ENCODE measurements at places on chromosomes 12 and 14.

- no peak for DNase-seq
Measured at GRCh38 chr12:26113853-26114719, 10.8 kb downstream of the BHLHE41 start.

DNA sequence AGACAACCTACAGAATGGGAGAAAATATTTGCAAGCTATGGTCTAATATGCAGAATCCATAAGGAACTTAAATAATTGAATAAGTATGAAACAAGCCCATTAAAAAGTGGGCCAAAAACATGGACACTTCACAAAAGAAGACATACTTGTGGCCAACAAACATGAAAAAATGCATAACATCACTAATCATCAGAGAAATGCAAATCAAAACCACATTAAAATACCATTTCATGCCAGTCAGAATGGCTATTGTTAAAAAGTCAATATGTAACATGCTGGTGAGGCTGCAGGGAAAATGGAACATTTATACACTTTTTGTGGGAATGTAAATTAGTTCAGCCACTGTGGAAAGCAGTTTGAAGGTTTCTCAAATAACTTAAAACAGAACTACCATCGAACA lies 945.4 kb upstream of the FLRT2 start:
- no peak for DNase-seq

DNA sequence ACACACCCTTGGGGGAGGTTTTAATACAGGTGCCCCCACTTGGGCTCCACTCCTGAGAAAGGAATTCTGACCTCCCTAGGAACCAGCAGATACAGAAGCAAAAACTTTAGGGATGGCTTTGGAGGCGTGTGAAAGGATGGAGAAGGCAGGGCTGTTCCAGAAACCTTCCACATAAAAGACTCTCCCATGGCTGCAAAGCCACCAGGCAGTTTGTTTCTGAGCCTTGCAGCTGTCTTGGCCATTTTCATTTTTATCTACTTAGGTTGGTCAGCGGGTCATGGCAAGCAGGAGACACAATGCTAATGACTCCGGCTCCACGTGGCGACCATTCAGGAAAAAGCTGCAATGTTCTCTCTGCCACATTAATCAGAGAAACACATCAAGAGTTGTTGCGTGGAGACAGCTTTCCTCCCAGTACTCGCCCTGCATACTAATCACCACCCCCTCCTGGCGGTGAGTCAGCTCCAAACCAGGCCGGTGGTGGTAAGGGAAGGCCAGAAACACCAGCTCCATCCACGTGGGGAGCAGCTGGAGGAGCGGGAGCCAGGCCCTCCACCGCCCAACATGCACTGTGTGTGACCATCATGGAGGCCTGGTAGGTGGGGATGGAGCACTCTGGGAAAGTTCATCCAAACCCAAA lies 30.9 kb upstream of the IRF2BPL start:
- no peak for DNase-seq

GRCh38 chr12:67621926-67622325 lies 26.6 kb upstream of the DYRK2 start:
- DNase-seq: no peak

- DNase-seq: no peak
Measured at GRCh38 chr12:54195080-54195736, 6.4 kb upstream of the SMUG1 start.

DNA sequence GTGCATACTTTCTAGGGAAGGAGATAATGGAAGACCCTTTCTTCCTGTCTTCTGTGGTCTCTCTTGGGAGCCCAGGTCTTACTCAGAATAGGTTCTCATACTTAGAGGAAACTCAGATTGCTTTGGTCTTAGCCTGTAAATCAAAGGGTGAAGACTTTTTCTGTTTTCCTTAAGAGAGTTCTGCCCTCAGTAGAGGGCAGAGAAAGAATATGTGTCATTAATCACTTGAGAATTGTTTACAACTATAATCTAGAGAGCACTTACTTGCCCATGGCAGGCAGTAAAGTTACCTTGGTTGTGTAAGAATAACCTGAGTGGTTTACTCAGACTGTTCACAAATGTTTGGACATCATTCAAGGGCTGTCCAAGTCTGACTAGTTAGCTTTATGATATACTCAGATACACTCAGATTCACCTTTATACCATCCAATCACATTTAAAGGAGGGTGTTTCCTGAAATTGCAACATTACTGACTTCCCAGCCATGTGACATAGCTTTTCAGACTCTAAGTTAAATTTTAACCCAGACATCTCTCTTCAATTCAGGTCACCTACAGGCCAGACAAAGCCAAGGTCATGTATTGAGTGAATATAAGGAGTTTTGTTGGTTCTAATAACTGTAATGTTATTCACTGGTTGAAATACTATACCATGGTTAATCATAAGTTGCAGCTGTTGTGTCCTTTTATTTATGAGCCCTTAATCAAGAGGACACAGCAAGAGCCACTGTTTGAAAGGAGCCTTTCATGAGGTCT lies 372.2 kb downstream of the RAD51B start:
- DNase-seq: no peak

DNA sequence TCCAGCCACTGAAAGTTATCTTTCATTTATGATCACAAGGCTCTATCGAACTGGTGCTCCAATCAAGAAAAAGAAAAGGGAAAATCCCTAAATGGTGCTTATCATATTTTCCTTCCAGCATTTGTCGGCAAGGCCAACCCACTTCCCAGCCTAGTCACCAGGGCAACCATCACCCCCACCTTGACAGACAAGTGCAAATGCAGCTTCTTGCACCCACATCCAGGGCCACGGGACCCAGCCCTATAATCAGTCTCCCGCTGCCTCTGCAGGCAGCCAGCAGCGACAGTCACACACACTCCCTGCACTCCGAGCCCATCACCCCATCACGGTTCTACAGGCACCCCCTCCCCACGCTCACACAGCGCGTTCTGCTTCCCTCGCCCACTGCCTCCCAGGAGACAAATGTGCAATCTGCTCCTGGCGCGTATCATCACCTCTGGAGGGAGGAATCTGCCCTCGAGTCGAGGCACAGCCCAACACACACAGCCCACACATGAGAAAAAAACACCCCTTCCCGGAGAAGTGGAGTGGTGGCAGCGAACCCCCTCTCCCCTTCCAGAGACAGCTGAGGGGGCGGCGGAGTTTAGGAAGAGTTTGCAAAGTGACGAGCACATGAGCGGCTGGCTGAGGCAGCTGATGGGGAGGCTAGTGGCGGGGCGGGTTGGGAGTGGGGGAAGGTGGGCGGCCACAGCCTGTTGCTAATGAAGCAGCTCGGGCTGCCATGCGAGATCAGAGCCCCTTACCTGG lies 9.3 kb upstream of the PPP4R4 start:
- no peak for DNase-seq

- no peak for DNase-seq
Measured at GRCh38 chr12:121325922-121326396, 26.3 kb downstream of the ANAPC5 start.

DNA sequence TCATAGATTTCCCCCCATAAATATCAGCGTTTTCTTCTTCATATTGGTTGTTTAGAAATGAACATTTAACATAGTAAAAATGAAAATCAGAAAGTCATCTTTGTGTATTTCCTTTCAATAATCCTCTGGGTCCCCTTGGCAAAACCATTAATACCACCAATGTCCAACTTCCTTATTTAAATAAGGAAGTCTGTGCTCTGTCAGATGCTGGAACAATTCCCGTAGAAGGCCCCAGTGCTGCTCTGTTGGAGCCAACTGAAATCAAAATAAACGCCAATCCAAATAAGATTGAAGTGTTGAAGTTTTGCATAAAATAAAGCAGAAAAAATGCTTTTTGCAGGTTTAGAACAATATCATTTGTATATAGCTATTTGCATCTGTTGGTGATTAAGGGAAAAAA lies 93.1 kb downstream of the PPM1H start:
- DNase-seq: no peak

DNA sequence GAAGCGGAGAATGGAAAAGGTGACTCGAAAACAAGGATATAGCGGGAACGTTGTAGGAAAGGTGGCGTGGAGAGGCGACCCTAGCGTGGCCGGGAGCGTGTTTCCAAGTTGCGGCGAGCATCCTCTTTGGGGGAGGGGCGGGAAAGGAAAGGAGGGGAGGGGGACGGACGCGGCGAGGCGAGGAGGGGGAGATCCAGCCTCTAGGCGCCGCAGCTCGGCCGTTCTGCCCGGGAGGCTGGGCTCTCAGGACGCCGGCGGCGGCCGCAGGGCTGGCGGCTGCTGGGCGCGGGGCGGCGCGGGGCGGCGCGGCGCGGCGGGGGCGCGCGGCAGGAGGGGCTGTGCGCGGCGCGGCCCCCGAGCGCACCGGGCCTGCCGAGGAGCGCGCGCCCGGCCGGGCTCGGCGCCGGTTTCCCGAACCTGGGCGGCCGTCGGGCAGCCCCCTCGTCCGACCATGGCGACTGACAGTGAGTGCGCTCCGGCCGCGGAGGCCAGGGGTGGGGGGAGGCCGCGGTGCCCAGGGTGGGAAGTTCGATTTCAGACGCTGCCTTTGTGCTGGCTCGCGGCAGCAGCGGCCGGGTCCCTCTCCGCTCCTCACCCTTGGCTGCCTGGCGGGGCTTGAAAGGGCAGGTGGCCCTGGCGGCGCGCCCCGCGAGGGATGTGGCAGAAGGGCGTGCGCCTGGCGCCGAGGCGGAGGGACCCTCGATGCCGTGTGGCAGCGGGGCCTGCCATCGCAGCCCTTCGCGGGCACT lies 50.3 kb downstream of the SNAPC1 start:
- no peak for DNase-seq

DNA sequence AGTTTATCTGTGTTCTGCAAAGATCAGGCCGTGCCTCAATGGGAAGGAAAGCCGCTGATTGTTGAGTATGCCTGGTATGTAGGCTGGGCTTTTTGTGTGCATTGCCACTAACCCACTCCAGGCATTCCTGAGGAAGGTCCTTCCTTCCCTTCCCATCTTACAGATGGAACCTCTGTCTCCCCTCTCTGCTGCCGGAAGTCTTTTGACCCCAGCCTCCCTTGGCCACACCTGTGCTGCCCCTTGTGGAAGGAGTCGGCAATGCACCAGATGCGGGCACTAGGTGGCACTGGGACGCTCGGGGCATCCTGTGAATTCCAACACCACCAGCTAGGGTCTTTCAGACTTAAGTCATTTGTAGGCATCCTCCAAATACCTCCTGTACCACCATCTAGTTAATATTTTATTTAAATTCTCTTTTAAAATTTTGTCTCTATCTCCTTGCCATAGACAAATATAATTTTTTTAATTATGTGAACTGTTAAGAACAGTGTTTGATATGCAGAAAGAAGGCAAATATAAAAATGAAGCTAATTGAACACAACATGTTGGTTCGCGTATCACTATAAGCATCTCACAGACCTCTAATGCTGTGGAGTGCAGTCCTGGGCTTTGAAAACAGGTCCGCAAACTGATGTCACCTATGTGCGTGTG lies 99.6 kb downstream of the RIN3 start:
- DNase-seq: no peak

DNA sequence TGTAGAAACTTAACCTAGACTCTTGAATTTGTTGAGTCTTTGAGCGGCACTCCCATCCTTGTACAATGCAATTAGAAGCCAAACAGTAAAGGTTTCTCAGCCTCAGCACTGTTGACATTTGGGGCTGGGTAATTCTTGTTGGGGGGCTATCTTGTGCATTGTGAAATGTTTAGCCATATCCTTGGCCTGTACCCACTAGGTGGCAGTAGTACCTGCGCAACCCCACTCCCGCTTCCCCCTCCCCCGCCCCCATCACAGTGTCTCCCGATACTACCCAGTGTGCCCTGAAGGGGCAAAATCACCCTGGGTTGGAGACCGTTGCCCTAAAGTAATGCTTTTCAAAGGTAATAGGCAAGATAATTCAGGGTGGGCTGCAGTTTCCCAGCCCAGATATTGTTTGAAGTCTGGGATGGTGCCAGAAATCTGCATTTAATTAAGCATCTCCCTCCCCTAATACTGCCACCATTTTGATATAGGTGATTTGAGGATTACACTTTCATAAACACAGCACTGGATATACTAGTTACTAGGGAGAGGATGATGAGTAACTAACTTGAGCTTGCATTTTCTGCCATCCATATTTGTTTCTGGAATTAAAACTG lies 1.8 kb downstream of the COX6A1 start:
- peak; percentile 49 for DNase-seq

- DNase-seq: no peak
Measured at GRCh38 chr12:103897316-103897715, 32.9 kb upstream of the HSP90B1 start.

GRCh38 chr12:54298904-54299303 lies 1.9 kb downstream of the NFE2 start:
- DNase-seq: no peak

DNA sequence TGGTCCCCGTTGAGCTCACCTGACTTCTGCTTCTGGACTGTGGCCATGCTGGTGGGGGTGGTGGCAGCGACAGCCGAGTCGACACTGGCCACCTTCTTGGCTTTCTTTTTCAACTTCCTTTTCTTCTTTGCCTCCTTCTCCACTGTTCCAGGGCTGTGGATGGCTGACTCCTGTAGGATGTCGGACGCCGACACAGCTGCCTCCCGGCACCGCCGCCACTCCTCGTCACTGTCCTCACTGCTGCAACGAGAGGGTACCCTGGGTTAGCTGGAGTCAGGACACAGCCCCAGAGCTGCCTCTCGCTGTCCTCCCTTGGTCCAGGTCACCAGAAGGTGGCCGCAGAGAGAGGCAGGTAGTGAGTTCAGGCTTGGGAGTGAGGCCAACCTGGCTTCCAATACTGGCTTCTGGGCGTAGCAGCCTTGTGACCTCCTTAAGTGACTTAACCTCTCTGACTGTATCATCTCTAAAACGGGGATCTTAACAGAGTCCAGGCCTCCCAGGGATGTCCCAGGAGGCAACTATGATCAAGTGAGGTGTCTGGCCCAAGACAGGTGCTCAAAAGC lies 12.0 kb downstream of the C12orf43 start:
- no peak for DNase-seq

- no peak for DNase-seq
Measured at GRCh38 chr14:100634026-100634425, 46.8 kb upstream of the BEGAIN start.

DNA sequence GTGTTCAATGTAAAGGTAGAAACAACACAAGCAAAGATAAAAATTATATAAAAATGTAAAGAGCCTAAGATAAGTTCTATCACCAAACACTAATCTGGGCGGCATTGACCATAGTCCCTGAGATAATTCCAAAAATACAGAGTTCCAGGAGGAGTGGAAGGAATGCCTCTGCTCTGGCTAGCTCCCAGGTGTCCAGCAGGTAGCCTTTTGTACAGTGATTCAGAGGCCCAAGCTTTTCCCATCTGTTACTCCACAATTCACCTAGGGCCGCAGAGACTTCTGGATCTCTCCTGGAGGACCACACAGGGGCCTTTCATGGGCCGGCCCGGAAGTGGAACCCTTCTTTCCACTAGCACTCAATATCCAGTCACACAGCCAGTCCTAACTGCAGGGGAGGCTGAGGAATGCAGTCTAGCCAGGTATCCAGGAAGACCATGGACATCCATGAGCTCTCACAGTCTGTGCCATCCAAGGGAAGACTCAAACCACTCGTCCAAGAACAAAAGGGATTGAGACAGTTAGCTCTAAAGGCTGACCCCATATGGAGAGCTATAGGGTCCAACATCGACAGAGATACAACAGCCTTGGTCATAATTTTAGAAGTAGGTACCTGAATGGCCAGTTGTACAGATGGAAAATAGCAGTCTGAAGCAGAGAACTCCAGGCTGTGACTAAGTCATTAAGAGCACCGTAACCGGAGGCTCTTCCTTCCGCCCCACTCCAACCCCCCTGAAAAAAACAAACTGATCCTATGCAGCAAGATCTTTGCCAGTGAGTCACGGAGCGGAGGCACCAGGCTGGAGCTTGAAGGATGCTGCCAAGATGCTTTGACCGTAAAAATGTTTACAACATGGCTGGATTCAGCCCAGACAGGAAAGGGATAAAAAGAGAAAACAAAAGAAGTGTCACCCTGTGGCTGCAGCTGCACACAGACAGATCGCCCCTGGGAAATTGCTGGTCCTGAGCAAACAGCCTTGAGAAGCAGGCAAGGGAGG lies 204.8 kb downstream of the NUAK1 start:
- DNase-seq: no peak

GRCh38 chr12:88132392-88132791 lies 9.5 kb downstream of the CEP290 start:
- no peak for DNase-seq
